ENCODE measurements at places on chromosomes 6 and 20.
A peak's percentile ranks its signal among the peaks of the same experiment; 100 is the strongest.

DNA sequence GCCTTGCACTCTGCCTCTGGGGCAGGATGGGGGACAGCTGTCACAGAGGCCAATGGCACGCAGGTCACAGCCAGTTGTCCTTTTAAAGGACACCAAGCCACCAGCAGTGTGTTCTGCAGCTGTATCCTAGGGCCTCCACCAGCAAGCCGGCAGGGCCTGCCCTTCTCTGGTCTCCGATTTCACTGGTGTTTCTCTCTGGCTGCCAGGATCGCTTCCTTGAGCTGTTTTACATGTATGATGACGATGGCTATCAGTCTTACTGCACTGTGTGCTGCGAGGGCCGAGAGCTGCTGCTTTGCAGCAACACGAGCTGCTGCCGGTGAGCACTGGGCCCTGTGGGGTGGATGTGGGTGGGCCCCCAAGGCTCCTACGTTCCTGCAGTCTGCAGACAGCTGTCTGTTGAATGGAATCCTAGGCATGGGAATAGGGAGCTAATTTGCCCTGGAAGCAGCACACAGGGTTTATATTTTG lies 22.7 kb upstream of the MAPRE1 start:
- DNase-seq: no peak

GRCh38 chr6:3442431-3443220 lies 14.2 kb downstream of the SLC22A23 start:
- DNase-seq: no peak

DNA sequence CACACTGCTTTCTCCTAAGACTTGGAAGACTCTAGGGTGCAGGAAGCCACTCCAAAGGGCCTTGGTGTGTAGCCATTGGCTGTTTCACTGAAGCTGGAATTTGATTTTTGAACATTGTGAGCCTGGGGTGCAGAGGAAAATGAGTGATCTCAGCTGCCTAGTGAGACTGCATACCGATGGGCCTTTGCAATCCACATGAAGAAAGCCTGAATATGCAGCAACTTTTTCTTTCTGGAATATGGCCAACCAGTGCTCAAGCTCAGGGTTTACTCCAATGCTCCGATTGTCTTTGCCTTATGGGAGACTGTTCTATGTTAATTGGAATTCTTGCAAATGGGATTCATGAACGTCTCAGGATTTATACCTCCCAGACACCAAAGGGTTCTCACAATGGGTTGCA lies 242.6 kb downstream of the DOK5 start:
- no peak for DNase-seq

GRCh38 chr20:43985608-43986316 lies 71.1 kb downstream of the TOX2 start:
- DNase-seq: no peak

DNA sequence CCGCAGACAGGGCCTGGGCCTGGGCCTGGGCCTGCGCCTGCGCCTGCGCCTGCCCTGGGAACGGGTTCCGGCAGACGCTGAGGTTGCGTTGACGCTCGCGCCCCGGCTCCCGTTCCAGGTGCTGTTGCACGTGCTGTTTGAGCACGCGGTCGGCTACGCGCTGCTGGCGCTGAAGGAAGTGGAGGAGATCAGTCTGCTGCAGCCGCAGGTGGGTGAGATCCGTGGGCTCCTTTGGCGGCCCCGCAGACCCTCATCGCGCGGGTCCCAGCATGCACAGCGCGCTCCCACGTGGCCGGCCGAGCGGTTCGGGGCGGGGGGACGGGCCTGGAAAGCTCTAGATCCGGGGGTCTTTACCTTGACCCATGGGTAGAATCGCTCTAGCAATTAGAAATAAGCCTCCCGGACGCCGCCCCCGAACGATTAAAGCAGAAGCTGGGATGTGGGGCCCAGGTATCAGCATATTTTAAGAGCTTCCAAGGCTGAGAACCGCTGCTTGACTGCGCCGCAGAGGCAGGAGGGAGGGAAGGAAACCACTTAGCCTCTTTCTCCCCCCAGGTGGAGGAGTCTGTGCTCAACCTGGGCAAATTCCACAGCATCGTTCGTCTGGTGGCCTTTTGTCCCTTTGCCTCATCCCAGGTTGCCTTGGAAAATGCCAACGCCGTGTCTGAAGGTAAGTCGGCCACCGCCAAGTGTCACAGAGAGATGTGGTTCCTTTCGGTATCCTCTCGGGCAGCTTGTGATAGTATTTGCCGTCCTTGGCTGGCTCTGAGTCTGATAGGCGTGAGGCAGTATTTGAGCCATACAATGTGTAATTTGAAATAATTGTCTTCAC lies 508 bp downstream of the NOP56 start:
- peak; percentile 93 for DNase-seq

GRCh38 chr6:3266170-3266569 lies 7.4 kb downstream of the PSMG4 start:
- DNase-seq: no peak

- no peak for DNase-seq
Observed at GRCh38 chr6:41085182-41085581, 12.4 kb downstream of the NFYA start.

- no peak for DNase-seq
Observed at GRCh38 chr6:321536-322258, 29.4 kb downstream of the DUSP22 start.

GRCh38 chr6:136958168-136958567 lies 36.1 kb downstream of the SLC35D3 start:
- no peak for DNase-seq

GRCh38 chr20:1987826-1988225 lies 6.0 kb downstream of the PDYN start:
- DNase-seq: no peak

- no peak for DNase-seq
Observed at GRCh38 chr6:4281341-4282293, 146.2 kb upstream of the ECI2 start.

DNA sequence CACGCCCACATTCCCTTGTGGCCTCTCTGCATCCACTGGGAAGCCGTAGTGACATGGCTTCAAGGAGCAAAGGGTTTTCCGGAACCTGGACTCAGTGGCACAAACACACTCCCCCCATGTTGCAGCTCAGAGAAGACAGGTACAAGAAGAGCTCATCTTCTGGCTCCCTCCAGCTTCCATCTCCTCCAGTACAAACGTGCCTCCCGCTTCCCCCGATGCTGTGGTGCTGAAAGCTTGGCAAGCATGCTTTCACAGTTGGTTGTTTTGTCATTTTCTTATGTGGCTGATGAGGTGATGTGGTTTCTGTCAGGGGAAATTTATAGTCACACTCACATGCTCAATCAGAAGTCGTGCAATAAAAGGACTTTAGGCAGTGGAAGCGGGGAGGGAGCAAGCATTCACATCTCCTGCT lies 258.5 kb downstream of the KIF16B start:
- no peak for DNase-seq

DNA sequence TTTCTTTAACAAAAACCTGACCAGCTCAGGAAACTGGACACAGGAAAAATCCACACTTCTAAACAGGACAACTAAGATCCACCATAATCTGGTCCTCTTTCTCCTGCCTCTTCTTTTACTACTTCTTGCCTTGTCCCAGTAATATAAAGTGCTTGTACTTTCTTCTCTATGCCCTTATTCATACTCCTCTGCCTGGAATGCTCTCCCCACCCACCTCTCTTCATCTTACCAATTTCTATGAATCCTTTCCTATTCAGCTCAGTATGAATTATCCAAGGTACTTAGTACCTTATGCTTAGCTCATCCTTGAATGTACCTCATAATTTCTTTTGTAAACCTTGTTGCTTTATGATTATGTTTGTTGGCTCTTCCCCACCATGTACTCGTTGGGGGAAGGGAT lies 159.4 kb downstream of the CDK19 start:
- no peak for DNase-seq

DNA sequence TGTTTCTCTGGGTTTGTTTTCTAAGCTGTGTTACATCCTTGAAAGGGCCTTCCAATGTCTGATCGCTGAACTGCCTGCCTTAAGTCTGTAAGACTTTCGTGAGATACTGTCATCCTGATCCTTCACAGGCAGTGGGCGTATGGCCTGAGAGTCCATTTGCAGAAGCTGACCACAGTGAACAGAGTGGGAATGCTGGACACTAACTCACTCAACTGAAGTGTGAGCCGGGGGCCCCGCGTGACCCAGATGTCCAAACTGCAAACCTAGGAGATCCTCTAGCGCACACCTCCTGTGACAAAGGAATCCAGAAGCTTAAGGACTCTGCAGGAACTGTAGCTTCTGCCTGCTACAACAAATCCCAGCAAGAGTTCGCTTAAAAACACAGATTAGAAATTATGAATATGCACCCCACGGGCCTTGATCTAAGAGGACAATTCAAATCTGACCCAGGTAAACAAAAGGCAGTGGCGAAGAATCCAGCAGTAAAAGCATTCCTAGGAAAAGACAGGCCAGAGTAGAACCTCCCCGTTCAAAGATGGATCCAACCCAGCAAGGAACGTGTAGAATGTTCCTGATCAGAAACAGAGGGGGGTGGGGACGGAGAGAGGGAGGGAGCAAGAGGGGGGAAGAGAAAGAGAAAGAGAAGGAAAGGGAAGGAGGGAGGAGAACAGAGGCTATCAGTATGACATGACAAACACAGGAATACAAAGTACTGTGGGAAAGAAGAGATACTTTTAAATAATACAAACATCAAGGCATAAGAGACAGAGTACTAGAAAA lies 135.0 kb upstream of the AFDN start:
- DNase-seq: no peak

GRCh38 chr6:137390334-137390733 lies 103.9 kb downstream of the OLIG3 start:
- DNase-seq: no peak

- no peak for DNase-seq
Observed at GRCh38 chr6:56154076-56154475, 93.3 kb downstream of the COL21A1 start.

- DNase-seq: no peak
Observed at GRCh38 chr6:71510057-71510713, 221.6 kb downstream of the OGFRL1 start.

DNA sequence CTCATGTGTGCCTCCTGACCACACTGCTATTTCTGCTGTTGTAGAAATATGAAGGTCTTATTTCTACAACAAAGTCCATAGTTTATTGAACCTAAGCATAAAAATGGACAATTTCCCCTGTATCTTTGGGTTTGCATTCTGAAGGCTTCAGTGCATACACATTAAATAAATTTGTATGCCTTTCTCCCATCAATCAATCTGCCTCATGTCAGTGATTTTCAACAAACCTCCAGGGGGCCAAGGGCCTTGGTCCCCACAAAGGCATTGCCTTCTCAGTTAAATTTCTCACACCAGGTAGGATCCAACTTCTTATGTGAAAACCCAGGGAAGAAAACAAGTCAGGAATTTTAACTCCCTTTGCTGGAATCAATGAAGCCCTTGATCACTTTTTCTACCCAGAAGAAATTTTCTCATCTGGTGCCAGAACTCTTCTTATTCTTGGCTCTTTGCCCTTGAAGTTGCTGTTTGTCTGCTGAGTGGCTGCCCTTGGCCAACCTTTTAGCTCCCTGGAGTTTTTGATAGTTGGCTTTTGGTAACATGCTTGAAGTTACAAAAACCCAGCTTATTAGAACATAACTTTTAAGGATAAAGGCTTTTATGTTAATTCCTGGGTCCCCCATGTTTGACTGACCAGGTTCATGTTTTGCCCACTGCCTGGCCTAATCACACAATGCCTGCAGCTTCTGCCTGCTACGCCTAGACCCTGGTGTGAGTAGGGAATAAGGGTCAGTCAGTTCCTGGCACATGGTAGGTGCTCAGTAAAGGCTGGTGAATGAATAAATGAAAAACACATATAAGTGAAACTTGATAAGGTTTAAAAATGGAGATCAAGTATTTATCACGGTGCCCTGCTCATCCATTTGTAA lies 37.0 kb downstream of the SHLD1 start:
- no peak for DNase-seq

GRCh38 chr20:37590938-37591490 lies 63.3 kb upstream of the BLCAP start:
- no peak for DNase-seq

- no peak for DNase-seq
Observed at GRCh38 chr6:4797587-4797986, 21.4 kb downstream of the CDYL start.
